ENCODE measurements at places on chromosomes 12 and 14.
A peak's percentile ranks its signal among the peaks of the same experiment; 100 is the strongest.

DNA sequence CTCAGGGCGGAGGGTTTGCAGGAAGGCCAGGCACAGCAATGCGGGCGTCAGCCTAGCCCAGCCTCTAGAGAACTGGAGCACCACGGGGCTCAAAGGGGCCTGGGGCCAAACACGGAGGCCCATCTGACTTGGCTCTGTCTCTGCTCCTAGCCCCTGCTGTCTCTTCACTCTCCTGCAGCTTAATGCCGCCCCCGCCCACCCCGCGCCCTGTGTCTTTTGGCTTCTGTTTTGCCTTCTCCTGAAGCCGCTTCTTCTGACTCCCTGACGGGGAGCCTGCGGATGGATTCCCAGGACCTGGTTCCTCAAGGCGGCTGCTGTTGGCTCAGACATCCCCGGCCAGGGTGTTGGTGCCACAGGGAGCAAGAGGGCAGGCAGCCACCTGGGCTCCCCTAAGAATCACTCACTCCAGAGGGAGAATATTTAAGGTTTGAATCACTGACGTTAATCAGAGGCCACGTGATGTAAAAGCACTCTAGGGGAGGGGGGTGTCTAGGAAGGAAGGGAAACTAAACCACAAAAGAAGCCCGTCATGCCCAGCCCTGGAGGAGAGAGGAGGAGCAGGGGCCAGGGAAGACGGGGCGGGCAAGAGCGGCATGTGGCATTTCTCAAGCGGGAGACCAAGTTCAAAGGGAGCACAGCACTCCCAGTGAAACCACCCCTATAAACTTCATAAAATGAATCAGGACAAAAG is 36.9 kb upstream of the PRMT8 start:
- DNase-seq = peak; percentile 98

DNA sequence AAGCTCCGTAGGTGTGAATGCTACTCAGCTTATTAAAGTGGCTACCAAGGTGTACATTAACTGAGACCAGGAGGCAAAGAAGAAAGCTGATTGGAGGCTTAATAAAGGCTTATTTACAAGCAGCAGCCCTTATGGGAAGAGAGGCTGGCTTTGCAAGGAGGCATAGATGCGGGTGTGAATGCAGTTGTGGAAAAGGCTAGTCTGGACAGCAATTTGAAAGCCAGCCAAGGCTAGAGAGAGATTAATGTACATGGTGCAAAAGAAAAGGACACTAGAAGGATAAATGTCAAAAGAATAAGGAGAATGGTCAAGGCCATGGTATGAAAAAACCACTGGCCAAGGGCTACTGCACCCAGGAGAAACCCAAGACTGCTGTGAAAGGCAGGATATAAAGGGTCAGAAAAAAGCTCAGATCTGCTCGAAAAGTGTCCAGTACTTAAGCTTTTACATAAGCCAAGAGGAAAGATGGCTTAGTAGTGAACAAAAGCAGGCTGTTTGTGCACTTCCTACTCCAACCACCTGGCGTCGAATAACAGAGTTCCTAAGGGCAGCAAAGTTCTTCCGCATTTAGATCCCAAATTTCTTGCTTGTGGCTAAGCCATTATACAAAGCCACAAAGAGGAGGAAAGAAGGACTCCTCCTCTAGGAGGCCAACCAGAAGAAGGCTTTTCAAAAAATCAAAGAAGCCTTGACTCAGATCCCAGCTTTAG is 24.0 kb downstream of the KLRK1 start:
- DNase-seq = peak; percentile 52

DNA sequence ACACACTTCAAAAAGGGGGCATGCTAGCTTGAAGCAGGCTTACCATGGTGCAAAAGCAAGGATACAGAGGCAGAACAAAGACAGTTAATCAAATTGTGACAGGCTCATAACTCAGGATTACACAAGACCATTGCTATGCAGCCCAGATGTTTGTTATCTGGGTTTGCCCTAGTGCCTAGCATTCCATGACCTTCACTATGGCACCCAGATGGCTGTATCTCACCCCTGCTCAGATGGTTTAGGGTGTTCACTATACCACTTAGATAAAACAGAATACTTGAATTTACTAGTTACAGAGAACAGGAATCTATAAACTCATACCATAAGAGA is 56.2 kb downstream of the SDR9C7 start:
- DNase-seq = no peak

- DNase-seq = no peak
These were observed 476.2 kb downstream of the DIO2 start for GRCh38 chr14:79735121-79735520.

GRCh38 chr12:124188561-124189405 is 106.1 kb upstream of the RFLNA start:
- peak; percentile 73 for DNase-seq

DNA sequence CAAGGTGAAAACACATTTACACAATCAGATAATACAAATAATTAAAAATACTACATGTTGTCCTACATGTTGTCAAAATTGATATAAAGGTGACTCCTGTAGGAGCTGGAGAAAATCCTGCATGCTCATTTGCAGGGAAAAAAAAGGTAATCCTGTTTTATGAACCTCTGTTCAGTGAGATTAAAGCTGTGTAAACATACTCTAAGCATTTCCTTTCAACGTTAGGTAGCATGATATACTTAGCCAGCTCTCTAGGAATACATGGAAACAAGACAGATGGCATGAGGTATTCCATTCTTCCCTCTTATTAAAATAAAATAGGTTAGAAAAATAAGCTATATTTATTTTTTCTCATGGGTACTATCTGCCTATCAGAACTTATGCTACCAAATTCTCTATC is 635.7 kb upstream of the FLRT2 start:
- no peak for DNase-seq

GRCh38 chr12:88793096-88793495 is 212.8 kb upstream of the KITLG start:
- peak; percentile 9 for DNase-seq

- DNase-seq = peak; percentile 60
These were observed at the start of gene MSRB3 for GRCh38 chr12:65278576-65279368. TSS of gene MSRB3 (plus strand) at chr12:65278683. CDS start at chr12:65308580, 29,897 bp downstream.

DNA sequence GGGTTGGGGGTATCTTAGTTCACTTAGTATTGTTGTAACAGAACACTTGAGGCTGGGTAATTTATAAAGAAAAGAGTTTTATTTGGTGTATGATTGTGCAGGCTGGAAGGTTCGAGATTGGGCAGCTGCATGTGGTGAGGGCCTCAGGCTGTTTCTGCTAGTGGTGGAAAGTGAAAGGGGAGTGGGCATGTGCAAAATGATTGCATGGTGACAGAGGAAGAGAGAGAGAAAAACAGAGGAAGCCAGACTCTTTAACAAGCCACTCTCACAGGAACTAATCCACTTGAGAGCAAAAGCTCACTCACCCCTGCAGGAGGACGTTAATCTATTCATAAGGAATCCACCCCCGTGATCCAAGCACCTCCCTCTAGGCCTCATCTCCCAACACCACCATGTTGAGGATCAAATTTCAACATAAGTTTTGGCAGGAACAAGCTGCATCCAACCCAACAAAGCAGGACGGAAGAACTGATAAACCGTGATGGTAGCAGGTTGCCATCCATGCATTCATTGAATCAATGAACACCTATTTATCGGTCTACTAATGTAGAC is 165.0 kb upstream of the GZMB start:
- DNase-seq = no peak

DNA sequence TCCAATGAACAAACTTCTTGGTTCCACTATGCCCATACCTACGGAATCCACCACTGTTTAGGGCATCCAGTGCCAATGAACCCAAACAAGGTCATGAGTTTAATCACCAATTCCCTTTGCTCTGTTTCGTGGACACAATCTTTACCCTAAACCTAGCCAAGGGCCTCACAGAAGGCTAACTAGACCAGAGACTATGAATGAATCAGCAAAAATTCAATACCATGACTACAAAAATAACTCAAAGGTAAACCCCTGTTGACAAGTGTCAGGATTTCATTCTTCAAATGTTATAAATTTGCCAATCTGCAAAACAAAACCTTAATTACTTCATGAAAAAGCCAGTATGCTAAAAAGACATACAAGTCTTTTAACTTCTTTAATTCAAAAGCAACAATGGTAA is 96.7 kb downstream of the CEP128 start:
- no peak for DNase-seq

DNA sequence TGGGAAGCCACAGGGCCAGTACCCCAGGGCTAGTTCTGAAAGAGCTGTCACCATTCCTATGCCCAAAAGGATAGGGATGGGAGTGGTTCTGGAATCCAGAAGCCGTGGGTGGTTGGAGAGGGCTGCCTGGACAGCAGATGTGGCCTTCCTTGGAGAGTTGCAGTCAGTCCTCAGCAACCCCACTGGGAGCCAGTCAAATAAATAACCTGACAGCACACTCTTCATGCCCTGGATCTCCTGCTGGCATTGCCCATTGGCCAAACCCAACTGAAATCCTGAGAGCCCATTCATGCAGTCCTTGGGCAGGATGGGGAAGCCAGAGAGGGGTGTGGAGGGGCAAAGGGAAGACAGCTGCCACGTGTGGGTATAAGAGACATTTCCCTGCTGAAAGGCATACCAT is 128.2 kb downstream of the PTPN11 start:
- DNase-seq = no peak

DNA sequence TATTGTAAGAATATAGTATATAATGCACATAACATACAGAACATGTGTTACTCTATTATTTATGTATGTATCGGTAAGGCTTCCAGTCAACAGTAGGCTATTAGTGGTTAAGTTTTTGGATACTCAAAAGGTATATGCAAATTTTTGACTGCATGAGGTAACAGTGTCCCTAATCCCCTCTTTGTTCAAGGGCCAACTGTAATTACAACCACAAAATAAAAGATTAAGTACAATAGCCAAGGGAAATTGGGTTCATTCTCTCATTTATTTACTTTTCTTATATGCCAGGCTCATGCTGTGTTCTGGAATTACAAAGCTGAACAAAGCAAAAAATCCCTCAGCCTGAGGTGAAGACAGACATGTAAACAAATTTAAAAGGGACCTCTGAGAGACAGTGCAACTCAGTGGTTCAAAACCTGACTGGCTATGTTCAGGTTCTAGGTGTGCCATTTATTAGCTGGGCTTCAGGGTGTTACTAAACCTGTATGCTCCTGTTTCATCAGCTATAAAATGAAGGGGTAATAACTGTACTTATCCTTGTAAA is 43.4 kb upstream of the TSPAN8 start:
- no peak for DNase-seq

DNA sequence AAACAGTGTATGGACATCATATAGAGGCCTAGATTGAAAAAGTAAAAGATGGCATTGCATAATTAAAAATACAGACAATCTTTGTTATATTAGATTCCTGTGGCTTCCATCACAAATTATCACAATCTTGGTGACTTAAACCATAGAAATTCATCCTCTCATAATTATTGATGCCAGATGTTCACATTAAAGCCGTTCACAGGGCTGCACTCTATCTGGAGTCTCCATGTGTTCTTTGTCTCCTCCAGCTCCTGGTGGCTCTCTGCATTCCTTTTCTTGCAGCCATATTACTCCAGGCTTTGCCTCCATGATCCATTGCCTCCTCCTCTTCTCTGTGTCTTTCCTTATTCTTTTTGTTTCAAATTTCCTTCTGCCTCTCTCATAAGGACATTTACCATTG is 875.7 kb upstream of the USP15 start:
- DNase-seq = no peak

- no peak for DNase-seq
These were observed 1324.1 kb downstream of the AACS start for GRCh38 chr12:126389220-126389841.

GRCh38 chr12:102429211-102430154 is 50.9 kb downstream of the IGF1 start:
- no peak for DNase-seq

DNA sequence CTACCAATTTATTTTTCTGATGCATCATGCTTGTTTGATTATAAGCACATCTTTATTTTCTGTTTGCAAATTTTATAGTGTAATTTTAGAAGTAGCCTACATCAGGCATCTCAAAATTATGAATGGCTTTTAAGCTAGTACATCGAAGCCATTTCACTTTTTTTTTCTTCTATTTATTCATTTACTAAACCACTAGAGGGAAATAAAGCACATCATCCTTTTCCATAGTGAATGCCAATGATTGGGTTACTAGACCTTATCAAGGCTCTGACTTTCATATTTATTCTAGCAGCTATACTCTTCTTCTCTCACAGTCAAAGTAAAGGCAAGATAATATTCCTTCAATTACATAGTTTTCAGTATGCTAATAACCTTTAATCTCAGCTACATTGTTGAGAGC is 736.4 kb upstream of the LRFN5 start:
- no peak for DNase-seq

DNA sequence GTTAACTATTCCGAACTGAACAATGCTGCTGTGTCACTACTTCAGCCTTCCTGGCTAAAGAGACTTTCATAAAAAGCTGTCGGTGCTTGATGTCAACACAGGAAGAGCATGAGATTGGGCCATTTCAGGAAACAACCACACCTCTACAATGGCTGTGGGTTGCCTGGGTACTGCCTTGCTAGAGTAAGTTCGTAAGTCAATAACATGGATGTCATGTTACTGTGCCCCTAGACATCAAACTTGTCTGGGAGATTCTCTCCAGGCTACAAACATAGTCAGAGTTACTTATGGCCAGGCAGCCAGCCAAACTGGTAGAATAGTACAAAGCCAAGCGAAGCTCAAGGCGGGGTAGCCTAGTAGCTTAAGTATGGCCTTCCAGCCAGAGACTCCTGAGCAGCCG is 23.1 kb downstream of the MAX start:
- no peak for DNase-seq

- no peak for DNase-seq
These were observed 34.1 kb downstream of the CHST11 start for GRCh38 chr12:104490850-104491249.

- DNase-seq = no peak
These were observed 467.8 kb downstream of the LRIG3 start for GRCh38 chr12:58452546-58452945.

- peak; percentile 29 for DNase-seq
These were observed 865 bp downstream of the RGS6 start for GRCh38 chr14:71933001-71933587.

DNA sequence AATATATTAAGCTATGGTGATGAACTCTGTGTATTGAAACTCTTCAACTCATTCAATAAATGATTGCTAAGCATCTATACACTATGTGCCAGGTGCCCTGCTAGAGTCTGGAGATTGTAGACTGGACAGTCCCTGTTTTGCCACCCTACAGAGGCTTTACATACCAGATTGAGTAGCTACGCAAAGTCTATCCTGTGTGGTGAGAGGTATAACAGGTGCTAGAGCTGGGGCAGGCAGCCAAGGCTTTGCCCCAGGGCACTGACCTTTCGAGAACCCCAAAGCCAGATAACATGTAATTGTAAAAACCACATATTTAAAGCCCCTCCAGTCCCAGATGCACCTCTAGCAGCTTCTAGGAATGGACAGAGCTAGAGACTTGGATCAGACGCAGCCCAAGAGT is 52.8 kb downstream of the PPM1H start:
- DNase-seq = no peak

DNA sequence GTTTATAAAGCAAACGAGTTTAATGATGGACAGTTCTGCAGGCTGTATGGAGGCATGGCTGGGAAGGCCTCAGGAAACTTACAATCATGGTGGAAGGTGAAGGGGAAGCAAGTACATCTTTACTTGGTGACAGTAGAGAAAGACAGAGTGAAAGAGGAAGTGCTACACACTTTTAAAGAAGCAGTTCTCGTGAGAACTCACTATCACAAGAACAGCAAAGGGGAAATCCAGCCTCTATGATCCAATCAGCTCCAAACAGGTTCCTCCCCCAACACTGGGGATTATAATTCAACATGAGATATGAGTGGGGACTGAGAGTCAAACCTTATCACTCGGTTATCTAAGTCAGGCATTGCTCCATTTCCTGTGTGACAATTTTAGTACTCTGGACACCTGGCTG is 189.9 kb upstream of the CNTN1 start:
- no peak for DNase-seq

GRCh38 chr12:55741931-55742680 is 816 bp upstream of the GDF11 start:
- DNase-seq = no peak

GRCh38 chr12:100359248-100359647 is 2.4 kb downstream of the SLC17A8 start:
- DNase-seq = no peak

Data from epithelial cell of esophagus (primary cell).